ENCODE measurements at places on chromosomes 7 and 10.

DNA sequence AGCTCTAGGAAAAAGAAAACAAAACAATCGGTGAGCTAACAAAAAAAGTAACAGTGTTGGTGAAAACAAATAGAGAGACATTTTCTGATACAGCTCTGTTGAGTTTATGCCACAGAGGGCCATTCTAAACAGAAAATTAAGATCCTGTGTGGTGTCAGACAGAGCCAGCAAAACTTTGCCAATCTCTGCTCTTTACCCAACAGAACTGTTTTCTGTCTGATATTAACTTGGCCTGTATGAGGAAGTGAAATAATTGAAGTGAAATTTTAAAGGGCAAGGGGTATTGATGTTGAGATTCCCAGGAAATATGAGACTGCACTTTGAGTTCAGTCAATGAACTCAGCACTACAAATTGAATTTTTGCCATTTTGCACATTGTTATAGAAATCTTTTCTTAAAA lies 101.0 kb downstream of the AOAH start:
- no peak for DNase-seq

DNA sequence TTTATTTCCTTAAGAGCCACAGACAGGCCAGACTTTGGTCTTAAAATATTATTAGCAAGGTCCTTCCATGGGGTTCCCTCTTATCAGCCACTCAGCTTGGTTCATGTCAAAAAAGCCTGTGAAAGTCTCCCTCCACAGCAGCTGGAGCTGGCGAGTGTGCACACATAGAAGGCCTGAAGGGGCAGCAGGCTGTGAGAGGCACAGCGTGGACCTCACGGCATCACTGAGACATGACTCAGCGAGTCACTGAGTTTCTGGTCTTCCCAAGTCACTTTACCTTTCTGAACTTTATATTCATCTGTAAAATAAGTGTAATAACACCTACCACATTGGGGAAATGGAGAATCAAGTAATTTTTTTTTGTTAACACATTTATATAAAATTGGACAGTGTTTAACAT lies 8.7 kb downstream of the TAF3 start:
- DNase-seq, result no peak

GRCh38 chr7:25359471-25360059 lies 131.3 kb upstream of the NPVF start:
- DNase-seq, result no peak

- DNase-seq, result no peak
Observed at GRCh38 chr7:4798706-4799235, 23.3 kb downstream of the AP5Z1 start.

DNA sequence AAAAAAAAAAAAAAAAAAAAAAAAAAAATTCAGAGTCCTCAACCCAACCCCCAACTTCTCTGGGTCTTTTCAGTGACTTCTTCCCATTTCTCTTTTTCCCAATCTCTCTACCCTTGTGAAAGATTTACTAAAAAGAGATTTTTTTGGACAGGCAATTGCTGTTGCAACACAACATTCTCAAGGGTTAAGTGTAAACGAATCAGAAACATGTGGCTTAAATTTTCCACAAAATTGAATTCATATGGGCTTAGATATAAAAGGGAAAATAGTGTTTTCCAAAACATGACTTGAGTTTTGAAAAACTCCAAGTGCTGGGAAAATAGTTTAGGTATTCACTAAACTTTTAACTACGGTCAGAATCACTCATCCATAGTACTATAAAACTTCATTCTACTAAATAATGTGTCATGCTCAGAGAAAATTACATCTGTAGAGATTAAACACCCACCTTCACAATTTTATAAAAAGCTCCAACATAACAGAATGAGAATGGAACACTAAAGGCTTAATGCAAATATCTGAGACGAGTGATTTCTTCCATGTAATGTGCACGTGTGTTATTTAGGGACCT lies 643.1 kb downstream of the PARD3 start:
- DNase-seq, result no peak

DNA sequence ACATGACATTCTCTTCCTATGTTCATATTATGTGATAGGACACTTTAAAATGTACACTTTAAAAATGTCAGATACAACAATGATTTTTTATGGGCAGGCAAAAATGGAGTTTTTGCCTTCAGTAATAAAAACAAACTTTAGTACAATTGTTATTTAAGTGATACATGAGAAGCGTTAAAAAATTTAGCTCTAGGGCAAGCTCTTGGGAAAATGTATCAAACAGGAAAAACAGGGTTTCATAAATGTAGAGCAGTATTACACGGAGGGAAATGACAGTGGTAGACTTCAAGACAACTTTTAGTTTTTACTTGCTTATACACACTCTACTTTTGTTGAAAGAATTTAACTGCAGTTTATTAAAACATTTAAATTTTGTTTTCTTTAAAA lies 1.5 kb downstream of the FHIP2A start:
- DNase-seq, result no peak

- DNase-seq, result peak; percentile 12
Observed at GRCh38 chr10:132904181-132904813, 38.1 kb downstream of the CFAP46 start.

- peak; percentile 83 for DNase-seq
Observed at GRCh38 chr10:103637927-103638557, 144.5 kb downstream of the NEURL1 start.

DNA sequence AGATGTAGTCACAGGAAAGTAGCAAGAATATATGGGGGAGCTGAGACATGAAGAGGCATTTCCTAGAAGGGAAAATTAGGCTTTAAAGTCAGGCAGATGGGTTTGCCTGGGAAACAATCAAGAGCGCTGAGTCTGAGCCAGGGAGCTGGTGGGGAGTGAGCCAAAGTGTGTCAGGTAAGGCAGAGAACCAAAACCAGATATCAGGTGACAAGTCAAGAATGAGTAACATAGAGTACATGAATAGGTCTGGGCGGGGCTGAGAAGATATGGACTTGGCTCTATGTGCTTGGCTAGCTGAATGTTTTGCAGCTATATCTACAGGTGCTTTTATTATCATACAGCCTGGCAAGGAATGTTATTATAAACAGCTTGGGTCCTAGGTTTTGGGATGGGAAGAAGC lies 49.3 kb downstream of the GPR141 start:
- no peak for DNase-seq

DNA sequence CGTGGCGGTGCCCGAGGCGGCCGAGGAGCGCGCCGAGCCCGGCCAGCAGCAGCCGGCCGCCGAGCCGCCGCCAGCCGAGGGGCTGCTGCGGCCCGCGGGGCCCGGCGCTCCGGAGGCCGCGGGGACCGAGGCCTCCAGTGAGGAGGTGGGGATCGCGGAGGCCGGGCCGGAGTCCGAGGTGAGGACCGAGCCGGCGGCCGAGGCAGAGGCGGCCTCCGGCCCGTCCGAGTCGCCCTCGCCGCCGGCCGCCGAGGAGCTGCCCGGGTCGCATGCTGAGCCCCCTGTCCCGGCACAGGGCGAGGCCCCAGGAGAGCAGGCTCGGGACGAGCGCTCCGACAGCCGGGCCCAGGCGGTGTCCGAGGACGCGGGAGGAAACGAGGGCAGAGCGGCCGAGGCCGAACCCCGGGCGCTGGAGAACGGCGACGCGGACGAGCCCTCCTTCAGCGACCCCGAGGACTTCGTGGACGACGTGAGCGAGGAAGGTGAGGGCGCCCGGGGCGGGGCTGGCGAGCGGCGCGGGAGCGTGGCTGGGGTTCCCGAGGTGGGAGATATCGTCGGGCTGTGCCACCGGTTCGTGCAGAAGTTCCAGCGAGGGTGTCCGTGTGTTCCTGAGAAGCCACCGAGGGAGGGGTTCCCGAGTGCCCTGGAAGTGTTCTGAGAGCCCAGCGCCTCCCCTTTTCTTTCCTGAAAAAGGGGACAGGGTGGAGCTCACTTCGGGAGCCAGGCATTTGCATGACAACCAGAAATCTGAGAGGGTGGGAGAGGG lies 495 bp downstream of the EIF3B start:
- DNase-seq, result peak; percentile 51

DNA sequence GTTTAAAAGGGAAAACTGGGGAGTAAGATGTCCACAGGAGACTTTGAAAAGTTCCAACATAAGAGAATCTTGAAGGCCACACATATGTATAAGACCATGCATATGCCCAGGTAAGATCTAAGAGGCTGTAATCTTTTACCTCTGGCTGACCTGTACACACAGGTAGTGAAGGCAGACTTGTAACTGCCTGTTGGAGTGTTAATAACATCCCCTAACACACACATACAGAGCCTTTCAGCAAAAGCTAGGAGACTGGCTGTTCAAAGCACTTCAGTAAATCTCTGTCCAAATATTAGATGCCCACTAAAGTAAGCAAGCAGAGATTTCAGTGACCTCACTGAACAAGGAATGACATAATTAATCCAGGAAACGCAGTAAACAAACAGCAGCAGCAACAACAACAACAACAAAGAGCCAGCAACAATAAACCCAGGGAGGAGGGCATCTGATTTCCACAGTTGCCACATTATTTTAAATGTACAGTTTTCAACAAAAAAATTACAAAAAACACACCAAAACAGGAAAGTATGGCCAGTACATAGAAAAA lies 15.0 kb downstream of the CYP51A1 start:
- DNase-seq, result no peak

GRCh38 chr7:2928256-2928612 lies 84.1 kb upstream of the GNA12 start:
- DNase-seq, result no peak

GRCh38 chr7:45709168-45710042 lies 135.2 kb downstream of the ADCY1 start:
- DNase-seq, result no peak

- no peak for DNase-seq
Observed at GRCh38 chr10:71667387-71667752, 52.2 kb downstream of the C10orf105 start.

GRCh38 chr10:6543431-6544005 lies 36.6 kb downstream of the PRKCQ start:
- DNase-seq, result no peak

GRCh38 chr7:43628431-43628830 lies 45.5 kb downstream of the STK17A start:
- no peak for DNase-seq

GRCh38 chr10:48649349-48649944 lies 35.2 kb upstream of the WDFY4 start:
- no peak for DNase-seq

DNA sequence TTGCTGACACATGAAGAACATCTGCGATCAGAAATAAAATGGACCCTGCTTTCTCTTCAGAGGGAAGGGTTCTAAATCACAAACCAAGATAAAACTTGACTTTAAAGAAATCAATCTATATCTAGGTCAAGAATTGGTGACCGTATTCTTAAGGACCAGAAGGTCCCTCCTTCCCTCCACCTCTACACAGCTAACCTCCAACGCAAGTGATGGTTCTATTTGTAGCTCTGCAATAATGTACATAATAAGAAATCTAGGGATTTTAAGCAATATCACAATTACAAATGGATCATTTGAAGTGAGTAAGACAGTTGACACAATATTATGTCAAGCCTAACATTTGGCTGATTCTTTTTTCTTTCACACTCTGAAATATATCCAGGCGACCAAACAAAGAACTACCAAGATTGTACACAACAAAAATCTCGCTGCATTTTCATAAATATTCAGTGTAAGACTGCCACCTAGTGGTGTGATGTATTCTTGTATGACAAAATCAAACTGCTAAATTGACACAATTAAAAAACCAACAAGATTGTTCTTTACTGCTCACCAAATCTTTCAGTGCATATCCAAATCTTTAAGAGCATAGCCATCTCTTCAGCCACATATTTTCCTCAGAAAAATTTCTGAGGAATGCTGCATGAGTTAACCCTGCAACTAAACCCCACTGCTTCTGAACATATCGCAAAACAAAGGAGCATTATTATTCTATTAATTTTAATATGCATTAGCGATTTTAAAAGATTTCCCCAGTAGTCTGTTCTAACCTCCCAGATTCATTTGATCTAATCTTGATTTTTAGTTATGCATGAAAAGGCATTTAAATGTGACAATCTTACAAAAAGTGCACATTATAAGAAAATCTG lies 44.5 kb downstream of the ICA1 start:
- DNase-seq, result no peak

DNA sequence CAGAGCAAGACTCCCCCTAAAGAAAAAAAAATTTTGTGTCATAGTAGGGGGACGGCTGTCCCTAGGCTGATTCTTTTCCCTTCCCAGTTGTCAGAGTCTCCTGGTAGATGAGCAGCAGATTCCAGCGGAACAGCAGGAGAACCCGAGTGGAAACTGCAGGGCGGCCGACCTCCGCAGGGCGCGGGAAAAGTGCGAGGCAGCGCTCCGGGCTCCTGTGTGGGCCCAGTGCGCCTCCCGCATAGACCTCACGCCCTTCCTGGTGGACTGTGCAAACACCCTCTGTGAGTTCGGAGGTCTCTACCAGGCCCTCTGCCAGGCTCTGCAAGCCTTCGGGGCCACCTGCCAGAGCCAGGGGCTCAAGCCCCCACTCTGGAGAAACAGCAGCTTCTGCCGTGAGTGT lies 46.0 kb downstream of the ZAN start:
- no peak for DNase-seq

DNA sequence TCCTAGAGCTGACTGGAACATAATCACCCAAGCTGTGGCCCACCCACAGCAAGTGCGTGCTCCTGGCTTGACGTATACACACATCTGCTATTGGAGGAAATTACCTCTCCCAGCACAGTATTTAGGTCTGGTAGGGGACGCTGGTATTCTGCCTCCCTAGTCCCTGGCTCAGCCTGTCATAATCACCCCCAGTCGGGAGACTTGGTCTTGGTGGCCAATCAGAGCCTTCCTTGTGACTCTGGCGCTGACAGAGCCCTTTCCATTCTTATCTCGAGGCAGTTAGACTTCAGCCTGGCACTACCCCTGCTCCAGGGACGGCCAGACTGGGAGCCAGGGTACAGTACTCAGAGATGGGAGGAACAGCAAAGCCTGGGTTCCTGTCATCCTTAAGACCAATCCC lies 14.3 kb upstream of the PRKAG2 start:
- DNase-seq, result no peak

DNA sequence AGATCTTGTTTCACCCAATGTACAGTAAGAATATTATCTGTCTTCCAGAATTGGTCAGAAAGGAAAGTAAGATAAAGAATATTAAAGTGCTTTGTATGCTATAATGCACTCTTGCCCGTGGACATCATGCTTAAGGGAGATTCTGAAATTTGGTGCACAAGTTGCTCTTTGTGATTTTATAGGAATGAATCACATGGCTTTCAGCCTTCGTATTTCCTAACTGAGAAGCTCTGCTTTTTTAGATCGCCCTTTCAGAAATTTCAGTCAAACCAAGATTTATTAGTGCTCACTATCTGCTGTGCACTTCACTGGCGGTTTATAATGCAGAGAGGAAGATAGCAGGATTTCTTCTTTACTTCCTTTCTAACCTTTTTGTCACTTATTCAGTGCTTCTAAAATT lies 1248.5 kb upstream of the LRRN3 start:
- DNase-seq, result no peak

- DNase-seq, result no peak
Observed at GRCh38 chr7:90689260-90689659, 93.1 kb downstream of the CDK14 start.

- no peak for DNase-seq
Observed at GRCh38 chr10:124120410-124121061, 27.1 kb upstream of the CHST15 start.

GRCh38 chr10:128386231-128386630 lies 260.0 kb upstream of the MKI67 start:
- DNase-seq, result no peak

Data from ovary (tissue), 10 donors.